ENCODE measurements at places on chromosomes 1 and 21.

DNA sequence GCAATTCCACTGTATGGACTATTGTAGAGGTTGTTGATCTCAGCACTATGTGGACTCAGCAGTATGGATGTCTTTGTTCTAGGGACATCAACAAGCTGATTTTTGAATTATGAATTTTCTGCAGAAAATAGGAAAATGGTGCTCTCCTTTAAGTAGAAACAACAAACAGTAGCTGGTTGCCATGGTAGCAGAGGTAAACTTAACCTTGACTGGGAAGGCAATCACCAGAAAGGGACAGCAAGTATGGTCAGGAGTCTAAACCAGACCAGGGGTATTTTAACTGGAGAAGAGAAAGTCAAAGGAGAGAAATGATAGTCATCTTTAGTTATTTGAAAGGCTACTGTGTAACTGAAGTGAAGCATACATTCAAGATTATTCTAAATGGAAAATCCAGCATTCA lies 22.3 kb downstream of the WLS start:
- DNase-seq = no peak

DNA sequence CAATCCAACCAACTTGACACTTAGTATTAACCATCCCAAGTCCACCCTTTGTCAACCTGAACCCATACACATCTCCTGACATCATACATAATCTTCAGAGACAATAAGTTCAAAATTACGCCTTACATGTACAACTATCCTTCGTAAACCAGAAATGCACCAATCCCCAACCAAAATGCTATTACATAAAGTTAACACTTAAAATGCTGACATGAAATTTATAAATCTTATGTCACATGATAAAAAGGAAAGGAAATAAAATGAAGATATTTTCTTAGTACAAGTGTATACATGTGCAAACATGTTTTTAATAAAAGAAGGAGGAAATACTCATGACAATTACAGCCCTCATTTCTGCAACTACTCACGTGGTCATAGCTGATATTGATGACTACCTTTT lies 95.0 kb downstream of the FCRL5 start:
- no peak for DNase-seq

GRCh38 chr1:200739702-200740570 lies 1.2 kb downstream of the CAMSAP2 start:
- peak; percentile 23 for DNase-seq

GRCh38 chr1:56922070-56922469 lies 43.7 kb downstream of the C8B start:
- DNase-seq = no peak

- DNase-seq = no peak
These were observed 41.0 kb upstream of the LAPTM5 start for GRCh38 chr1:30798389-30799232.

GRCh38 chr1:191490303-191490702 lies 668.0 kb upstream of the RGS18 start:
- DNase-seq = no peak

GRCh38 chr21:32516756-32517649 lies 68.3 kb downstream of the TCP10L start:
- no peak for DNase-seq

DNA sequence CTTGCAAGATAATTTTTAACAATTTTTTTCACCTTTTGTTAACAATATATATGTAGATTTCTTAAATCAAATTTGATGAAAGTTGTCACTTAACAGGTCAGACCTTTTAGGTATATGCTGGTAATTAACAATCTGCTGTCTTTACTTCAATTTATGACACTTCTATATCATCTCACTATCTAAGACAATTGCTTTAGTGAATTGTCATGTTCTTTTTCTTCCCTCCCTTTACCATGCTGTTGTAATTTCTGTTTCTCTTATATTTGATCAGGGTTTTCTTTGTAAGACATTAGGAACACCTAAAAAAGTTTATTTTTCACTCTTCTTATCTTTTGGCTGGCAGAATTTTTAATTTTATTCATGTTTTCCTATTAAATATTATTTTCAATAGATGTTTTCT lies 2.0 kb downstream of the IFI16 start:
- DNase-seq = no peak

DNA sequence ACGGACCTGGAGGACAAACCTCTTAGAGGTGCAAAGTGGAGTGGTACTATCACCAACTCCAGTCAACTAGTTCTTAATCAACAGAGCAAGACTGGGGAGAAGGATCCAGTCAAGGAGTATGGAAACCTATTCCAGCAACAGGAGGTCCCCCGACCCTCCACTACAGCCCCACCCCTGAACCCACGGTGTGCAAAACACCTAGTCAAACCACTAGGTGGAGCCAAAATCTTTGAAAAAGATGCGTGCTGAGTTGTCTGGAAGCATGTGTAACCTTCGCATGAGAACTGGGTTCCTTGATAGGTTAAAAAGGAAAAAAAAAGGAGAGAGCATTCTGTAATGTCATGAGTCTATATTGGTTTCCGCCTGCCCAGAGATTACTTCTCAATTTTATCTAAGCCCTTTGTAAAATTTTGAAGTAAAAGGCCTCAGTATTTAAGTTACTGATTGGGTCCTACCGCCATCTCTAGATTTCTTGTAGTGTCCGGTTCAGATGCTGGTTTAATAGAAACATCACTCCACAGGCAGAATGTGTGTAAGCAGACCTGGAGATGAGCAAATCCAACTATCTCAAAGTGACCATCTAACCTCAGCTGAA lies 81.9 kb upstream of the HAO2 start:
- peak; percentile 41 for DNase-seq

GRCh38 chr1:75615613-75616435 lies 4.9 kb upstream of the SLC44A5 start:
- DNase-seq = peak; percentile 32

DNA sequence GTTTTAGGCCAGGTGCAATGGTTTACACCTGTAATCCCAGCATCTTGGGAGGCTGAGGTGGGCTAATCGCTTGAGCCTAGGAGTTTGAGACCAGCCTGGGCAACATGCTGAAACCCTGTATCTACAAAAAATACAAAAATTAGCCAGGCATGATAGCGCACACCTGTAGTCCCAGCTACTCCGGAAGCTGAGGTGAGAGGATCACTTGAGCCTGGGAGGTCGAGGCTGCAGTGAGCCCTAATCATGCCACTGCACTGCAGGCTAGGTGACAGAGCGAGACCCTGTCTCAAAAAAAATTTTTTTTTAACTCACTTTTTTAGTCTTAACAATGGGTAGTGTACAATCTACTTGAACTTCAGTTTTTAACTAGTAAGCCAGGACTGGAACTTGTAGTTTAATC lies 137.5 kb downstream of the HS2ST1 start:
- DNase-seq = no peak

- DNase-seq = peak; percentile 26
These were observed 669 bp downstream of the XPR1 start for GRCh38 chr1:180632326-180633056.
